Activated T-helper 9 cell treated with anti-CD3 and anti-CD28 coated beads, Interleukin-2, amount 50 U/mL, for 16 hours (primary cell): ENCODE measurements at places on chromosomes 7 and 10.

GRCh38 chr7:112575864-112576263, 95.1 kb downstream of the LSMEM1 start:
- DNase-seq: no peak

DNA sequence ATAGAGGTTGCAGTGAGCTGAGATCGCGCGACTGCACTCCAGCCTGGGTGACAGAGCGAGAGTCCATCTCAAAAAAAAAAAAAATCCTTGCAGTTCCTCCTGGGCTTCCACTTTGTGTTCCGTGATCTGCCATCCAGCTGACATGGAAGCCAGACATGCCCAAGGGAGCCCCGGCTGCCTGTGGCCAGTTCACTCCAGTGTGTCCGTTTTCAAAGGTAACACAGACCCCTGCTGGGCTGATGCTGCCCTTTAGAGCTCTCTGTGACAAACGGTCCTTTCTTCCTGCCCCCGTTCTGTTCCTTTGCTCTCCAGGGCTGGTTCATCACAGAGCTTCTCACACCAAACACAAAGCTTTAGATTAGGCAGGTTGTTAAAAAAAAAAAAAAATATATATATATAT, 130.8 kb downstream of the CUL2 start:
- no peak for DNase-seq

DNA sequence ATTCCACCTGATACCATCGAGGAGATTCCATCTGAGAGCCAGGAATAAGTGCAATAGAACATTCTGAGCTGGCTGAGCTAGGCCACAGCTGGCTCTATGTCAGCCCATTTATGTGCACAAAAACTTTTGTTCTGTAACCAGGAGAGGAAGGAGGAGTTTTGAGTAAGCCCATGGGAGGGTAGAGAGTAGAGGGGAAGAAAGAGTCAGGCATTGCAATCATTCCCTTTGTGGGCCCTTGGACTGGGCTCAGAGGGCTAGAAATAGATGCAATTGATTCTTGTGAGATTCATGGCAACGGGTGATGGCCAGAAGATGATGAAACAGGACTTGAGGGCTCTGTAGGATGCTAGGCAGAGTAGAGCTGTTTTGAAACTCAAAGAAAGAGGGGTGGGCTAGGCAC, 104.6 kb upstream of the KIF5B start:
- DNase-seq: no peak

GRCh38 chr10:123101872-123102271, 33.9 kb upstream of the HMX3 start:
- DNase-seq: no peak

DNA sequence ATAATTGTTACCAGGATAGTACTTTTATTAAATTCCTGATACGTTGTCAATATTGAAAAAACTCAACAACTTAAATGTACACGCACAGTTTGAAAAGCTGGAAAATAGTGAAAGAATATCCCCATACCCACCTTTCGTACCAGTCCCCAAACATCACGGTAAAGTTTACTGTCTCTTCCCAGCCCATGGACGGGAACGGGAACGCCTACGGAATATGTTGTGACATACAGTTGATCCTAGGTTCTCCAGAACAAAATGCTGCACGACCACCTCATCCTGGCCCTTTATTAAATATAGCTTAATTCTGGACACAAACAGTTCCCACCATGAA, 527 bp upstream of the BCAP29 start:
- DNase-seq: no peak

DNA sequence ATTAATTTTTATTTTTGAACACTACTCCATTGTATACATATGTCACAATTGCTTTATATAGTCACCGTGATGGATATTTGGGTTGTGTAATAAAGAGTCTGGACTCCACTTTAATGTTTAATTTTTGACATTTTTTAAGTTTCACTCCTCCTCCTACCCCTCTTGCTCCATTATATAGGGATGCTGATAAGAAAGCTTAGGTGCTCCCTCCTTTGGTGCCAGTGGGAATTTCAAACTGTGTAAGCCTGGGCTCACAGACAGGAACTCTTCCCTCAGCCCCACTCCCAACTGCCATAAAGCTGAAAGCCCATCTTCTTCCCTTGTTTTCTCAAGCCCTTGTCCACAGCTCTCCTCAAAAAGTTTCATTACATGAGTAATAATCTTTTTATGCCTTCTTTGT, 47.6 kb downstream of the TWIST1 start:
- no peak for DNase-seq

- no peak for DNase-seq
These were observed 12.7 kb downstream of the HHEX start for GRCh38 chr10:92702301-92702916.

DNA sequence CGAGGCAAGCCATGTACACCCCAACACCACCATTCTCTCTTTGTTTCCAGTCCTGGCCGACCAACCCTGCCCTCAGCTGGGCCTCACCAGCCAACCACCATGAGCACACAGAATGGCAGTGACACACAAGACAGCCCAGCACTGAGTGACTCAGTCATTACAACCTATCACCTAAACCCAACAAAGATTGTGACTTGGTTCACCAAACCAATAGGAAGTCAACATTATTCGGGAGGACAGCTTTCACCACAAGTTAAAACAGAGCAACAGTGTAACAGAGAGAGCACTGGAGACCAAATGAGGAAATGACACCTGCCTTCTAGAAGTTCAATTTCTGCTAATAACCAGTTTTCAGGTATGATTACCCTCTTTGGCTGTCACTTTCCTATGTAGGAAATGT, 72.1 kb downstream of the DNMBP start:
- no peak for DNase-seq
